Right cardiac atrium (tissue), 5 donors: ENCODE measurements at places on chromosomes 11 and 22.

DNA sequence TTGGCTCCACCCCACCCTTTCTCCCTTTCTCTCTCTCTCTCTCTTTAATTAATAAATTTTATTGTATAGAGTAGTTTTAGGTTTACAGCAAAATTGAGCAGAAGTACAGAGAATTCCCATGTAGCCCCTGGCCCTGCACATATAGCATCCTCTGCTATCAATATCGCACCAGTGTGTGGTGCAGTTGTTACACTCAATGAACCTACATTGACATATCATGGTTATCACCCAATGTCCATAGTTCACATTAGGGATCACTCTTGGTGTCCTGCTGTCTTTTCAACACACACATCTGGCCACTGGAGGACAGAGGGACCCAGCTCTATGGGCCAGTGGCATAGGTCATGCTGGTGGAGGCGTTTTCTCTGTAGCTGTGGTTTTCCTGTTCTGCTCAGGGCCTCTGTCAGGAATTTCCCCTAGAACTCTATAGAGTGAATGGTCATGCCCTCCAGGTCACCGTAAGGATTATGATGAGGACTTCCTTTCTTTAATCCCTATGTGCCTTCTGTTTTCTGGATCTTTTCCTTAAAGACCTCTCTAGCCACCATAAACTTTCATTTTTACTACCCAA lies 98.2 kb upstream of the NAV2 start:
- DNase-seq, result no peak

- no peak for DNase-seq
These were observed 18.4 kb upstream of the TTC12 start for GRCh38 chr11:113295993-113296392.

GRCh38 chr22:34986523-34986922 lies 79.4 kb upstream of the ISX start:
- no peak for DNase-seq

DNA sequence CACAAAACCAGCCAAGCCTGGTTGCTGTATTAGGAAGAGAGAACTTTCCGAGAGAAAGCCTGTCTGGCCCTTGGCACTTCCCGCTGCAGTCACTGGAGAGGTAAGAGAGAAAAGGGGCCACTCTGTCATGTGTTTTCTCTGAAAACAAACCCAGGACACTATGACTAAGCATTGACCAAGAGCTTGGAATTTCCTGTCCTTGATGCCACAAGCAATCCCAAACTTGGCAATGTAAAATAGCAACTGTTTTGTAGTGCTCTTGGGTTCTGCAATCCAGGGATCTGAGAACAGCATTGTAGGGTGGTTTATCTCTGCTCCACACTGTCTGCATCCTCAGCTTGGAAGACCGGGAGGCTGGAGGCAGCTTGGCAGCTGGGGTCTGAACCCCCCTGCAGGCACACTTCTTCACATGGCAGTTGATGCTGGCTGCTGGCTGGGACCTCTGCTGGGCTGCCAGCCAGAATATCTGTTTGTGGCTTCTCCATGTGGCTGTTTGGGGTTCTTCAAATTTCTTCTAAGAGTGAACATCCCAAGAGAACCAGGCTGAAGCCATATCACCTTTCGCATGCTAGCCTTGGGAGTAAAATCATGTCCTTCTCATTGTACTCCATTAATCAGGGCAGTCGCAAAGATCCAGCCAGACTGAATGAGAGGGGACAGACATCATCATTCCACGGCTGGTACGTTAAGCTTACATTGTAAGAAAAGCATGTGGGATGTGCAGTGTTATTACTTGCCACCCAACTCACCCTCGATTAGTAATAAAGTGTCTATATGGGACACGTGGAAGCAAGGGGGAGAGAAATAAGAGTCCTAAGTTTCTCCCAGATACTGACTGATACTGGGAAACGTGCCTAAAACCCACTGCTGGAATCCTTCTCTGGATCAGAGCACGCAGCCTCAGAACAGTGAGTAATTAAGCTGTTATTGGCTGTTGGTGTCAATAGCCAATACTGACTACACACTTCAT lies 537.4 kb upstream of the B3GAT1 start:
- DNase-seq, result peak; percentile 70

GRCh38 chr22:19291218-19291579 lies 320 bp downstream of the CLTCL1 start:
- peak; percentile 79 for DNase-seq

- peak; percentile 1 for DNase-seq
These were observed 4.6 kb downstream of the HMBS start for GRCh38 chr11:119089319-119089718.

DNA sequence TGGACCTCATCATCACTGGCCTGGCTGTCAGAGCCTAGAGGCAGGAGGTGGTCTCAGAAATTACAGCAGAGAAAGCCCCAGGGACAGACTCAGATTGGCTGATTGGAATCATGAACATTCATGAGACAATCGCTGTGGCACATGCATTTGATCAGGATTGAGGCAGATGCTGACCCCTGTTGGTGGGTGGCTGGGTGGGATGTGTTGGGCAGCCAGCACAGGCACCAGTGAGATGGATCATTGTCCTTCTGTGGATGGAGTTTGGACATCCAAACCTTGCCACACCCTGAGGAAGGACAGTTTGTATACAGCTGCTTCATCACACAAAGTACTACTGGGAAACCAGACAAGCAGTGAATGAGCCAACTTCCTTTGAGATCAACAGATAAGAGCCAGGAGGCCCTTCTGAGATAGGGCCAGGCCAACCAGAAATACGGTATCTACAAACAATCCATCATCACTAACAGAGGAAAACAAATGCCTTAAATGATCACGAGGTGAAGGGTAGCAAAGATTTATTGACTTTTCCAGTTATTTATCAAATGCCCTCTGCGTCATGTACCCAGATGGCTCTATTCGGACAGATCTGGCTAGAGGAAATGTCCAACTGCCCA lies 17.3 kb downstream of the COMMD9 start:
- no peak for DNase-seq

DNA sequence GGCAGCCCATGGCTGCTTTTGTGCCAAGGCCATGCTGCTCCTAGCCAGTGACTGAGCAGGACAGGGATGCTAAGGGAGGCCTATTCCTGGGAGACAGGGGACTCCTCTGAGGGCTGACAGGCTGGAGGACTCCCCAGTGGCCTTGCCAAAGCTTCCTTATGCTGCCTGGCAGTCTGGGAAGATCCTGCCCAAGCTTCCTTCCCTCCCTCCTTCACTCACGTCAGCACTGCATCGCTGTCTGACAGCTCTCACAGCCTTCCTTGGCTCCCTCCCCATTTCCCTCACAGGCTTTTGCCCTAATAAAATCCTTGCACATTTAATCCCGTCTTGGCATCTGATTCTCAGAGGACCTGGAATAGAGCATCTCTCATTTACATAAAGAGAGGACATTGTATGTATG lies 26.5 kb downstream of the HTR3A start:
- DNase-seq, result no peak
